Karpas-422 (cell line): ENCODE measurements at places on chromosomes 2 and 18. TPM values are rescaled to one million over a fixed set of nuclear protein-coding genes. Genes with fewer than 3 reads are reported as not detected.

Gene GYPC
- 156 and 251 TPM in 2 replicates for total RNA-seq

Gene BCL11A
- total RNA-seq: 159 and 190 TPM in 2 replicates

Gene C2orf76
- total RNA-seq: 6.6 TPM in 2 replicates

Gene PDE6D
- total RNA-seq: 67.2 and 87.8 TPM in 2 replicates

Gene RNF125
- not detected in 2 replicates for total RNA-seq

Gene CCDC74B
- 11.9 and 45.0 TPM in 2 replicates for total RNA-seq

DNA sequence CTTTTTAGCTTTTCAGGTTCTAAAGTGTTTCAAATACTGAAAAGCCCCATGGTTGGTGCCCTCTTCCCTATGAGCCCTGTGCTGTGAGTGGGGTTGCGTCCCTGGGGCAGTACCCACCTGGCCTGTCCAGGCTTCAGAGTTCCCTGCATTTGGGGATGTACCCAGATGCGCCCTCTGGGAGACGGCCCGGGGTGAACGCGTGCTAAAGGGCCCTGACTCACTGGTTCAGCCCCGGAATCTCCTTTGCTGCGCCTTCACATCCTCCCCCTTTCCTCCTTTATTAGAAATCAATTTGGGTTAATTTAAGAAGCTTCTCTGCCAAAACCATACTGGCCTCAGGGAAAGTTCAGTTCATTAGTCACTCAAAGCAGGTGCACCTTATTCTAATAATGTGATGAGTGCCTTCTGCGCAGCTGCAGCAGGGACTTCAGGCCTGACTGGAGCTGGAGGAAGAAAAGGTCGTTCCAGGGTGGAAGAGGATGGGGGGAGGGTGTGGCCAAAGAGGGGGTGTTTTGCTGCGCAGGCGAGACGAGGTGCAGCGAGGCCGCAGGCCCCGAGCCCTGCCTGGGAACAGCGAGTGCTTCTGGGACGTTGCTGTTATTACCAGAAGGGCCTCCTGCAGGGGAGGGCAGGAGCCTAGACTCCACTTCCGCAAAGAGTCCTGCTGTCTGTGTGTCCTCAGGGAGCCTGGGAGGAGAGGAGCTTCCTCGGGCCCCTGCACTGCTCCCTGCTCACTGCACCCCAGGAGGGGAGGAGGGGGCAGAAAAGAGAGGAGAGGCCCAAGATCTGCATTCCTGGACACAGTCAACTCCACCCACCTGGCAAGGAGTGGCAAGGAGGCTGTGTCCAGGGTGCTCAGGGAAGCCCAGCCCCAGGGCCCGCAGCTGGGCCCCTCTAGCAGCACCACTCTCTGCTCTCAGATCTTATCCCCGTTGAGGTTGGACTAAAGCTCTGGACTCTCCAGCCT lies 223.2 kb upstream of the PXDN start:
- DNase-seq: no peak
- H3K27me3 ChIP-seq: no peaks in the 10 kb centered on the region
- H3K27ac ChIP-seq: no peak overlapping the region
- H3K4me3 ChIP-seq: no peak overlapping the region
- H3K36me3 ChIP-seq: no peaks in the 10 kb centered on the region

DNA sequence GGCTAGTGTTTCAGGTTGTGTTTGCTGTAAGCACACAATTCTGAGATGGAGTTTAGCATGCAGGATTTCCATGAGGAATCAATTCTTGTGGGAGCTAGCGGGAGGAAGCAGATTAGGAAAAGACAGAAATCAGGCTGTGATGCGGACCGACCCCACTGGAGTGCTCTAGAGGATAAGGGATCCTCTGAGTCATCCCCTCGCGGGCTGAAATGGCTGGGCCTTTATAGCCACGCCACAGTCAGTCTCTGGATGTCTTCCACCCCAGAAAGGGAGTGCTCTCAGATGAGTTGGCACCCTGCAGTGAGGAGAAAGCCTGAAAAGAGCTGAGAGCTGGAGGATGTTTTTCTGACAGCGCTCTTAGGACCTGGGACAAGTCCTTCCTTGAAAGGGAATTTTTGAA lies 102.4 kb downstream of the GALNT3 start:
- H3K27me3 ChIP-seq: no peaks in the 10 kb centered on the region
- H3K4me1 ChIP-seq: no peaks in the 10 kb centered on the region
- H3K36me3 ChIP-seq: no peaks in the 10 kb centered on the region
- no peak overlapping the region for H3K27ac ChIP-seq

DNA sequence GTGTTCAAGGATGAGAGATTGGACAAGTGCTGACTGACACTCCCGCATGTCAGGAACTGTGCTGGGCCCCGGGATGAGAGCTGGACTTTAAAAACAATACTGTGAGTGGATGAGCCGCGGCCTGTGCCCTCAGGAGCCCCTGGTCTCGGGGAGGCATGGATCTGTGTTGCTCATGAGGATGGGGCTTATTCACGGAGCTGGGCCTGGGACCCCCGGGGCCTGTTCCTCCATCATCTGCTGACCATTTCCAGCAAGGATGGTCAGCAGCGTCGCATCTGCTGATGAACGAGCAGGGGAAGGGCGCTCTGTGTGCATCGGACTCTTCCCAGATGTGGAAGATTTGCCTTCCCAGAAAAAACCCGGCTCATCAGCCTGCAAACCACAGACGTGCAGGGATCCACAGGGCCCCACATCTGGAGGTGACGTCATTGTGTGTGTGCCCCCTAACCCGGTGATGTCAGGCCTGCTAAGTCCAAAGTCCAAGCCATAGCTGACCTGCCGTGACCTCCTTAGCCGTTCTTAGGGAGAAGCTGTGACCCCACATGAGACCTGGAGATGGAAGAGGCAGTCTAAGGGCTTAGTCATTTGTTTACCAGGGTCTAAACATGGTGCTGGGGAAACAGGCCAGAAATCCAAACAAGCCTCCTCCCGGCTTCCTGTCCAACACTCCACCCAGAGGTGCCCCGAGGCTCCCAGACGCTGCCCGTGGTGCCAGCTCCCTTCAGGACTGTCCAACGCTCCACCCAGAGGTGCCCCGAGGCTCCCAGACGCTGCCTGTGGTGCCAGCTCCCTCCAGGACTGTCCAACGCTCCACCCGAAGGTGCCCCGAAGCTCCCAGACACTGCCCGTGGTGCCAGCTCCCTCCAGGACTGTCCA lies 143.9 kb downstream of the PXDN start:
- H3K4me1 ChIP-seq: no peaks in the 10 kb centered on the region
- no peaks in the 10 kb centered on the region for H3K27me3 ChIP-seq
- H3K36me3 ChIP-seq: no peaks in the 10 kb centered on the region
- no peak overlapping the region for H3K4me3 ChIP-seq
- DNase-seq: no peak

- peaks cover 5% of the 10 kb centered on the region for H3K4me1 ChIP-seq
- no peaks in the 10 kb centered on the region for H3K27me3 ChIP-seq
- no peak overlapping the region for H3K27ac ChIP-seq
- no peaks in the 10 kb centered on the region for H3K36me3 ChIP-seq
- H3K4me3 ChIP-seq: peak overlapping the region; percentile 62
These were observed 563 bp downstream of the KIF3C start for GRCh38 chr2:25981596-25982272.

GRCh38 chr2:235414422-235414821 lies 79.4 kb upstream of the AGAP1 start:
- no peak for DNase-seq
- H3K27me3 ChIP-seq: no peaks in the 10 kb centered on the region
- no peak overlapping the region for H3K27ac ChIP-seq
- no peaks in the 10 kb centered on the region for H3K4me1 ChIP-seq
- H3K36me3 ChIP-seq: no peaks in the 10 kb centered on the region
- no peak overlapping the region for H3K4me3 ChIP-seq

GRCh38 chr2:24399434-24400206 lies 39.3 kb upstream of the ITSN2 start:
- no peaks in the 10 kb centered on the region for H3K36me3 ChIP-seq
- peaks cover 4% of the 10 kb centered on the region; the same call in 1 of the 2 replicates for H3K27me3 ChIP-seq
- H3K4me1 ChIP-seq: no peaks in the 10 kb centered on the region
- no peak overlapping the region for H3K27ac ChIP-seq

GRCh38 chr2:110865188-110865587 lies 132.8 kb downstream of the ACOXL start:
- no peaks in the 10 kb centered on the region for H3K27me3 ChIP-seq
- peaks cover 3% of the 10 kb centered on the region; the same call in 1 of the 2 replicates for H3K4me1 ChIP-seq
- H3K4me3 ChIP-seq: no peak overlapping the region
- no peak overlapping the region for H3K27ac ChIP-seq
- H3K36me3 ChIP-seq: no peaks in the 10 kb centered on the region

DNA sequence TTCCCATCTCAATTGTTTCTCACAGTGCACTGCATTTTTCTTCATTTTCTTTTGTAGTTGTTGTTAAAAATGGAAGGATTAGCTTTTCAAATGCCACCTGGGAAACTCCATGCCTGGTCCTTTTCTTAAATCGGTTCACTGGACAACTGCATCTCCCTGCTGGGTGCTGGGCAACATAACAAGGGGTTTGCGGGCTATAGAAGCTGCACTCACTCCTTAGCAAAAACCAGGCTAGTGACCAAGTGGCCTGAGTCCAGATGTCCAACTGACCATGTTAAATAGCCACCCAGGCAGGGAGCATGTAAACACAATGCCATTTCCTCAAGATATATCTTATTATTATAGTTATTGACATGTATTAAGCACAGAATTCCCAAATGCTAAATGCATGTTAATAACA lies 264.9 kb downstream of the ICOS start:
- no peaks in the 10 kb centered on the region for H3K27me3 ChIP-seq
- no peak overlapping the region for H3K27ac ChIP-seq
- H3K4me1 ChIP-seq: no peaks in the 10 kb centered on the region
- H3K36me3 ChIP-seq: no peaks in the 10 kb centered on the region

DNA sequence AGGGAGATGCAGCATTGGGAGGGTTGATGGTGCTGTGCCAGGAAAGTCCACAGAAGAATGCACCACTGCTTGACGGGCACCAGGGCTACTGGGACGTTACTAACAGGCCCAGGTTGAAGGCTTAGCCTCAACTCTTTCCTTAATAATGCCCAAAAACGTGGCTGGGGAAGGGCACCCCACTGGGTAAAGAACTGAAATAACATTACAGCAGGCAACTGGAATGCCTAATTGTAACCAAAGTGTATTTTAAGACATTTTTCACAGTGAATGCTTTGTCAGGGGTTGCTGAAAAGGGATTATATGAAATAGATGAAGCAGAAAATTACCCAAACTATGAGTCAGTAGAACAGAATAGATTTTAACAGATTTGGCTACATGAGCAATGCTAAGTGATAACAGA lies 191.3 kb downstream of the CMPK2 start:
- no peak overlapping the region for H3K27ac ChIP-seq
- H3K36me3 ChIP-seq: no peaks in the 10 kb centered on the region
- H3K4me3 ChIP-seq: no peak overlapping the region
- no peak for DNase-seq
- H3K27me3 ChIP-seq: 0 out of 2 replicates have a peak, but pooled peaks cover 2% of the 10 kb centered on the region

DNA sequence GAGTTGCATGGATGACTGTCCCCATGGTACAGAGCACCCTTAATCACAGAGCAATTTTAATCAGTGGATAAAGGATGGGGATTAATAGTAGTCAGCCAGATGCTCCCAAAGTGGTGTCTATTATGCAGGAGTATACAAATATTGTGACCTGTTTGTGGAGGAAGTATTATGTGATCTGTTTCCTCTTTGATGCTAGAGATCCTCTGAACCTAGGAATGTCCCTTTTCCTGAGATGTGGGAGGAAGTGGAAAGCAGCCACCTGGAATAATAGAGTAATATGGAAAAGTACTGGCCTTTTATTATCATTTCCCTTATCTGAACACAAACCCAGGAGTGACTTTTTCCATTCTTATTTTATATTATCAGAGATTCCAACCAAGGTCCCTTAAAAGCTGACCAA lies 94.2 kb upstream of the EFEMP1 start:
- no peaks in the 10 kb centered on the region for H3K27me3 ChIP-seq
- no peak for DNase-seq

DNA sequence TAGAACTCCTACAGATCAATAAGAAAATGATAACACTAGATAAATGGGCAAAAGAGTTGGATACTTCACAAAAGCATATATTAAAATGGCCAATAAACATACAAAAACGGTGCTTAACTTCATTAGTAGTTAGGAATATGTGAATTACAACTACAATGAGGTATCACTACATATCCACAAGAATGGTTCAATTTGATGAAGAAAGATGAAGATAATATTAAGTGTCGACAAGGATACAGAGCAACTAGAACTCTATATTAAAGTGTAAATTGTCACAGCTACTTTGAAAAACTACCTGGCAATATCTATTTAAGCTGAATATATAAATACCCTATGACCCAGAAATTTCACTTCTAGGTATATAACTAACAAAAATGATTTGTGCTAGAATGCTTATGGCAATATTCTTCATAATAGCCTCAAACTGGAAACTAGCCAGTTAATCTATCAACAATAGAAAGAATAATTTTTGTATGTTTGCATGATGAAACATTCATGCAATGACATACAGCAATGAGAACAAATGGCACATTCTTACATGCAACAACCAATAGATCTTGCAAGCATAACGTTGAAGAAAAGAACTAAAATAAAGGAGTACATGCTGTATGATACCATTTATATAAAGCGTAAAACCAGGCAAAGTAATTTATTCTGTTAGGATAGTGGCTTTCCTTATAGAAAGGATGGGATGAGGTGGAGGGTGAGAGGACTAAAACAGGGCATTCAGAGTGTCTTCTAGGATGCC lies 290.2 kb upstream of the SESTD1 start:
- no peaks in the 10 kb centered on the region for H3K27me3 ChIP-seq
- no peaks in the 10 kb centered on the region for H3K4me1 ChIP-seq
- H3K4me3 ChIP-seq: no peak overlapping the region
- no peaks in the 10 kb centered on the region for H3K36me3 ChIP-seq
- no peak overlapping the region for H3K27ac ChIP-seq

GRCh38 chr2:195486987-195487644 lies 169.9 kb upstream of the SLC39A10 start:
- no peaks in the 10 kb centered on the region for H3K27me3 ChIP-seq
- peak; percentile 48 for DNase-seq
- no peaks in the 10 kb centered on the region for H3K36me3 ChIP-seq
- 0 out of 2 replicates have a peak overlapping the region, but pooled peaks have one; percentile 14 for H3K27ac ChIP-seq
- peaks cover 8% of the 10 kb centered on the region for H3K4me1 ChIP-seq

DNA sequence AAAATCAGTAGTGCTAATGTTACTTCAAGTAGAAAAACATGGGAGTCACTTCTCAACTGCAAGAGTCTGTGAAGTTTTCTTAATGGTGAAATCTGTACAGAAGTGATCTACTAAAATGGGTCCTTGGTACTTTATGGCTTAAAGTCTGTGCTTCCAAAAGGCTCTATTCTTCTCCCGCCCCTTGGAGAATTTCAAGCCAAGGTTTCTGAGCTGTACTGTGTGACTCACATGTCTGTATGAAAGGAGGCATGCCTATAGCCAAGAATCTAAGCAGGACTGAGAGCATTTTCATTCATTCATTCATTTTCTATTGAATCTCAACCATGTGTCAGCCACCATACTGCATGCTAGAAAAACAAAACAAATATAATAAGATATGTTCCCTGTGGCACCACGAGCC lies 19.8 kb upstream of the DDX18 start:
- H3K36me3 ChIP-seq: no peaks in the 10 kb centered on the region
- no peaks in the 10 kb centered on the region for H3K27me3 ChIP-seq
- no peak overlapping the region for H3K4me3 ChIP-seq
- no peaks in the 10 kb centered on the region for H3K4me1 ChIP-seq
- H3K27ac ChIP-seq: no peak overlapping the region
- DNase-seq: no peak

GRCh38 chr2:8965216-8965969 lies 38.1 kb downstream of the MBOAT2 start:
- no peaks in the 10 kb centered on the region for H3K27me3 ChIP-seq
- no peaks in the 10 kb centered on the region for H3K4me1 ChIP-seq
- DNase-seq: no peak
- no peak overlapping the region for H3K27ac ChIP-seq
